ENCODE measurements at places on chromosomes 6 and 20.

- DNase-seq = no peak
Observed at GRCh38 chr6:137709424-137710236, 157.4 kb upstream of the TNFAIP3 start.

GRCh38 chr6:73233048-73233447, 7.8 kb upstream of the KHDC1L start:
- no peak for DNase-seq

DNA sequence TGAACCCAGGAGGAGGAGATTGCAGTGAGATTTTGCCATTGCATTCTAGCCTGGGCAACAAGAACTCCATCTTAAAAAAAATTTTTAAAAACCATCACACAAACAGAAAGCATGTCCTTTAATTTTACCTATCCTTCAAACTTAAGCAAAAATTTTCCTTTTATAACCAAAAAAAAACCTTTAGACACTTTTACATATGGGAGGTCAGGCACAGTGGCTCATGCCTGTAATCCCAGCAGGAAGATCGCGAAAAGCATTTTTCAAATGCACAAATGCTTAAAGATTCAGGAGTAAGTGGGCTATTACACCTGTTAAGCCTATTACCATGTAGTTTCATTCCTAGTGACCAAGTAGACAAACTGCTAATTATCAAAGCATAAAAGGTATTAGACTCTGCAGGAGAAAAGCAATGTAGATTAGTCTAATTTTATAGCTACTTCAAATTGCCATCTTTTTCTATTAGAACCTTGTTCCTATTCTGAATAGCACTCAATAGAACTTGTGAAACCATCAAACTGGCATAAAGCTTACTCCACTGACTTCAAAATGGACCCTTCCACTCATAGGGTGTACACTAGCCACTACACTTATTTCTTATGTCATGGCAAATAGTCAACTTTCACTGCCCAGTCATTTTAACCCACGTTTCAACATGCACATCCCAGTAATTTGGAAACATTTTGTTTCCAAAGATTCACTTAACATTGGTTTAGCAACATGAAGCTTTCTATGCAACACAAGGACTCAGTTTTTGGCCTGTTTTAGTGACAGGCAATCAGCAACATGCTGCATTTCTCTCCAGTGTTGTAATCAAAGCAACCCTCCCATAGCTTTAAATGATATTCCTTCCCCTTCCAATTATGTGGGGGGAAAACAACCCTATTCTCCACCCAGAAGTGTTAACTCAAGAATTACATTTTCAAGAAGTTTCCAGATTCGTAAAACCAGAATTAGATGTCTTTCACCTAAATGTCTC, 4.0 kb downstream of the EEF1A1 start:
- no peak for DNase-seq

DNA sequence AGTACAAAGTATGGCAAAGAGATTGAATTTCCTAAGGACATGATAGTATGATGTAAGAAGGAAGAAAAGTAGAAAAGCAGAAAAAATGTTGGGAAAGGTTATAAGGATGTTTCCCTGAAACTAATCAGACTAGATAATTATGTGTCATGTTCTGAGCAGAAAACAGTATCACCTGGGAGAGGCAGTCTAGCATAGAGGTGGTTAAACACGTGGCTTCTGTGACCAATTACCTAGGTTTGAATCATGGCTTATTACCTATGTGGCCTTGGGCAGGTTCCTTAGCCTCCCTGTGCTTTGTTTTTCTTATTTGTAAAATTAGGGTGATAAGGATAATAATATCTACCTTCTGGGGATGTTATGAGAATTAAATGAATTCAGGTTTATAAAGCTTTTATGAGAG, 38.0 kb downstream of the SCGN start:
- DNase-seq = no peak

GRCh38 chr6:51934098-51934497, 153.3 kb downstream of the PKHD1 start:
- no peak for DNase-seq

GRCh38 chr20:58212636-58213035, 15.8 kb downstream of the ANKRD60 start:
- DNase-seq = no peak

GRCh38 chr20:52256454-52256853, 64.9 kb upstream of the ZFP64 start:
- DNase-seq = no peak

DNA sequence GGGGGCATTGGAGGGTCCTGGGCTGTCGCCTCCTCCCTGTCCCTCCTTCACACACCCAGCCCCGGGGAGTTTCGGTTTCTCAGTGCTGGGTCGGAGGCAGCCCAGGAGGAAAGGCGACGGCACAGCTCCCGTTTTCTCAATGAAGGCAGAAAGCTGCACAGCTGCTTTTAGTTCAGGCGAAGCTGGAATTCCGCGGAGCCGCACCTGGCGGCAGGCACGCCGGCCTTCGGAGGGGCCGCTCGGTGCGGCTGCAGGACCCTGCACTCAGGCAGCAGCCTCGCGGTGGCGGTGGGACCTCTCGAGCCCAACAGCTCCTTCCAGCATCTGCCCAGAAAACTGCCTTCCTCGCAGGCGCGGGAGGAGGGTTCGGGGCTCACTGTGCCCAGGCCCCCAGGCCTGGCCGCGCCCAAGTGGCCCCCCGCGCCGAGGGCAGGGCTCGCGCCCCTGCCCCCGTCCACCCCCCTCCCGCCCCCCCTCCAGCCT, 4.6 kb downstream of the FOXQ1 start:
- no peak for DNase-seq

DNA sequence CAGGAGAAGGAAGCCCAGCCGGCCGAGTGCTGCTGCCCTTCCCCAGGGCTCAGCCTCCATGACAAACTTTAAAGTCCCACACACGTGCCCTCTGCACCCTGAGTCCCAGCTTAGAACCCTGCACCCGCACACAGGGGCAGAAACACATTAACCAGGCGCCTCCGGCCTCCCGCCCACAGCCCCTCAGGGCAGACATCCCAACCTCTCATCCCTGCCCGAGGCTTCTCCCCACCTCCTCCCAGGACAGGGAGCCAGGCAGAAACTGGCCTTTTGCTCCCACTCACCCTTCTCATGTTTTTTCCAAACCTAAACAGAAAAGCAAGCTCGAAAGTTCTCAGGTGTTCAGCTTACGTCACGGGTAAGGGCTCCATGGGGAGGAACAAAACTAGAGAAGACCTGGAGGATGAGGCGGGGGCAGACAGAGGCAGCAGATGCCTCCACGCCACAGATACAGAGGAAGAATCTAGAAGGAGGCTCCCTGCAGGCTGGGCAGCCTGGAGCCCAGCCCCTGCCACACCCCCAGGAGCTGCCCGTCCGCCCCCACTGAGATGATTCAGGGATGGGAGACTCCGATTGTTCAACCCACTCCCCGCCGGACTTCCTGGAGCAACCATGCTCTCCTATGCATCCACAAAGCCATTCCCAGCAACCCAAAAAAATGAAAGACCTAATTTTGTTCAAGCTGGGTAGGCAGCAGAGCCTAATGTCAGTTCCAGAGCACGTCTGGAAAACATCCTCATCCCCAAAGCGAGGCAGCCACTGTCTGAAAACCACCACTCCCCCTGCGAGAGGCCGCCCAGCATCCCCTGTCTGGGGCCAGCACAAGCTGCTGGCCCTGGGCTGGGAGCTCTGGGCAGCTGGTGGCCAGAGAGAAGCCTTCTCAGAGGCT, 8.8 kb downstream of the KCNQ2 start:
- DNase-seq = no peak

DNA sequence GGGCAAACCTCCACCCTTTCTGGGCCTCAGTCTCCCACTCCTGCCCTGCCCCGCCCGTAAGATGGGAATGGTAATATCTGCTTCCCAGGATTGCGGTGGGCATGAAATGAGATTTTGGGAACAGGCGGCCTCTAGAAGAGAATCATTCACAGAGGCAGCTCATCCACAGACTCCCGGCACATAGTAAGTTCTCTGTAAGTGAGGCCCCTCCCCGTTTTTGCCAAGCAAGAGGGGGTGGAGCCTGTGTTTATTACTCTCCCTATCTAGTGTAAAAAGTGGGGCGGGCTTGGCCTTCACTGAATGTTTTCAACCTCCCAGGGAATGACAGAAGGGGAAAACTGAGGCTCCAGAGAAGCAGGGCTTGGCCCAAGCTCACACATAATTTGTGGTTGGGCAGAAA, 20.0 kb downstream of the SUN5 start:
- DNase-seq = peak; percentile 15

- DNase-seq = no peak
Observed at GRCh38 chr20:64265201-64265600, 9.7 kb downstream of the PCMTD2 start.

GRCh38 chr6:29760328-29760727, 37.1 kb downstream of the HLA-F start:
- DNase-seq = no peak

DNA sequence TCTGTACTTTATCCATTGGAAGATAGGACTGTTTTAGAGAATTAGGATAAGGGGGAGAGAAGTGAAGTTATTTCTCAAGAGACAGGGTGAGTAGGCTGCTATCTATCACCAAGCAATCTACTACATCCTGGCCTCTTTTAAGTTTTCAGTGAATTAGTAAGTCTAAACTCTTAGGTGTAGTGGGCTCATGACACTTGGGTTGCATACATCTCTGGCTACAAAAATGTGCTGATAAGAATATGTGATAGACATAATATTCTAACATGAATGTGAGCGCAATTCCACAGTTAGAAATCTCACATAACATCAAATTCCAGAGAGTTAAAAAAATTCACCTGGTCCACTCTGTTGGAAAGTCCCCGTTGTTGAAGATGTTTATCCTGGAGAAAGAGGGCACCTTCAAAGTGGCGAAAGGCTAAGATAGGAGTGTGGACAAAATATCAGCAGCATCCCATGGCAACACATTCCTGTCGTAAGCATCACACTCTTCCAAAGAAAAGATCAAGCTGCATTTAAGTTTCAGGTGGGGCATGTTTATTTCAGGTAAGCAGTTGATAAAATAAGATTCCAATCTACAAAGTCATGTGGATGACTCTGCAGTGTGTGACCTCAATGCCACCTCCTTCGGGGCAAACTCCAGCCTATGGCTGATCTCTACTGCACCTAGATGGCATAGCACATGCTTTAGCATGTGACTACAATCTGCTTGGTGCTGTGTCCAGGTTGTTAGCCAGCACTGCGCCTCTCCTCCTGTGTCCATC, 111.7 kb upstream of the NEDD9 start:
- no peak for DNase-seq

GRCh38 chr6:150891888-150892485, 26.5 kb downstream of the MTHFD1L start:
- peak; percentile 76 for DNase-seq

GRCh38 chr20:37325206-37325605, 20.7 kb upstream of the SRC start:
- DNase-seq = no peak

DNA sequence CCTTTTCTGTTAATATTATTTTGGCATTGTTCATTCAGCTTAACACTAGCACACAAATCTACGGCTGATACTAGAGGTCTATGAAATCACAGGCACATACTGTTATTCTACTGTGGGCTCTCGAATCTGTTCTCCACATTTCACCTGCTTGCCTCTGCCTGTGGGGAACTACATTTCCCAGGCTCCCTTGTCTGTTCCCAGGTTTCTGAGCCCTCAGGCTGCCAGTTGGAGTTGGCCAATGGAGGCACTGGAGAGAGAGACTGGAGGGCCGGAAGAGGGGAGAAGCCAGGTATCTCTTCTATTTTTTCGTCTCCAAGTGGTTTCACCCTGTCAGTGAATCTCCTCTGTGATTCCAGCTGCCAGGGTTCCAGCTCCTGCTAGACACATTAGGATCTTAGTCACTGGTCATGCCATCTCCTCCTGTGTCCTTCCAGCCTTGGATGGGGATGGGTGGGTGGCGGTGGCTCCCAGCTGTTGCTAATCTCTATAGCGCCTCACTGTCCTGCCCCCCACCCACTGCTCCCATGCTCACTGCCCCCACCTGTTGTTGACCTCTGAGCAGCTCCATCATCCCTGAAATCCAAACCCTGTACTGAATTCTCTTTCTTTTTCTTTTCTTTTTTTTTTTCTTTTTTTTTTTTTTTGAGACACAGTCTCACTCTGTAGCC, 188.2 kb downstream of the LRFN2 start:
- no peak for DNase-seq

DNA sequence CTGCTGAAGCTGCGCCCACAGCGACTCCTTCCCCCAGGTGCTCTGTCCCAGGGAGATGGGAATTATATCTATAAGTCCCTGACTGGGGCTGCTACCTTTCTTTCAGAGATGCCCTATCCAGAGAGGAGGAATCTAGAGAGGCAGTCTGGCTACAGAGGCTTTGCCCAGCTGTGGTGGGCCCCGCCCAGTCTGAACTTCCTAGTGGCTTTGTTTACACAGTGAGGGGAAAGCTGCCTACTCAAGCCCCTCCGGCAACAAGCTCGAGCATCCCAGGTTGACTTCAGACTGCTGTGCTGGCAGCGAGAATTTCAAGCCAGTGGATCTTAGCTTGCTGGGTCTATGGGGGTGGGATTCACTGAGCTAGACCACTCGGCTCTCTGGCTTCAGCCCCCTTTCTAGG, 152.5 kb upstream of the MAP3K7 start:
- DNase-seq = no peak

GRCh38 chr6:133817460-133818047, 71.4 kb upstream of the TCF21 start:
- DNase-seq = no peak

GRCh38 chr20:9143926-9144325, 75.0 kb downstream of the PLCB4 start:
- no peak for DNase-seq

DNA sequence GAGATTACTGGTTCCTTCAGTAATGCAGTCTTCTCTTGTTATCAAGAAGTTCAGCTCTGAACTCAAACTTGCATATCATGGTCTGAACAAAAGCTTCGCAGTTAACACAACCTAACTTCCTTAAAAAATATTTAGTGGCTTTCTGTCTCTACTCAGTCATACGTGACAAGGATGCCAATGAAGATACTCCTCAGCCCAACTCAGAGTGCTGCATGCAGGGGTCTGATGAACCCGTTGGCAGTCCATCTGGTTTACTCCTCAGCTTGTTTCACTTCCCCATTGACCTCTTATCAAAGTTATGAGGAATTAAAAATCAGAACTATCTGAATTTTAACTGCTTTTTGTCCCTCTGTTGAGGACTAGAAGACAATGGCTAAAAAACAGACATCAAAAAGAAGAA, 56.6 kb upstream of the RIN2 start:
- no peak for DNase-seq

- no peak for DNase-seq
Observed at GRCh38 chr20:1346315-1346969, 17.5 kb upstream of the SDCBP2 start.

Data from posterior vena cava (tissue), 2 donors.